ENCODE measurements at places on chromosomes 4 and X.
A peak's percentile ranks its signal among the peaks of the same experiment; 100 is the strongest.

DNA sequence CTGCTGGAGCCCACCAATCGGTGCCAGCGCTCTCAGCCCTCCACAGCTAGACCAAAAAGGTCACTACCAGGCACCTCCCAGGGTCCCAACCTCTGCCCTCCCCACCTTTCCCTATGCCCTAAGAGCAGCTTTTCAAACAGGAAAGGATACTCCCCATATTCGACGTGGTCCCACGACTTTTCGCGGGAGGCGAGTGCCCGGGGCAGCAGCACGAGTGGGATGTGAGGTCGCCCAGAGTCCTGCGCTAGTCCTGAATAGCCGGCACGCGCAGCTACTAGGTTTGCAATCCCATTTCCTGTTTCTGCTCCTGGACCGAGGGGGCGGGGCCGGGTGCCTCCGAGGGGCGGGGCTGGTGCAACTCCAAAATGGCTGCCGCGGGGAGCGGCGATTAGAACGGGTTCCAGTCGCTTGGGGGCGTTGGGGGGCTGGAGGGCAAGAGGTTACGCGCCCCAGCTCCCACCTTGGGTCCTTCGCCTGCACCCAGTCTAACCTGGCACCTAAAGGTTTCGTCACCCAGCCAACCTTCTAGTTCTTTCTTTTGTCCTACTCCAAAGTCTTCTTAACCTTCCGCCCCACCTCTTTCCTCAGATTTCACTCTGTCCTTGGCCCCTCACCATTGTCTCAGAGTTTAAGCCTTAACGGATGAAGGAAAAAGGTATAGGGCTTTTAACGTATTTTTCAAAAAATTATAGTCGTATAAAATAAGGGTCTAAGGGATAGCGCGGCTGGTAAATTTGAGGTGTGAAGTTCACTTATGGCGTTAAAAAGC is 85.0 kb upstream of the TENT5D start:
- no peak for DNase-seq

- no peak for DNase-seq
These were observed 98.4 kb downstream of the AREG start for GRCh38 chr4:74543231-74543781.

- DNase-seq: no peak
These were observed 29.9 kb downstream of the UPRT start for GRCh38 chrX:75303795-75304194.

GRCh38 chrX:23935106-23935505 is 27.3 kb downstream of the CXorf58 start:
- DNase-seq: no peak

DNA sequence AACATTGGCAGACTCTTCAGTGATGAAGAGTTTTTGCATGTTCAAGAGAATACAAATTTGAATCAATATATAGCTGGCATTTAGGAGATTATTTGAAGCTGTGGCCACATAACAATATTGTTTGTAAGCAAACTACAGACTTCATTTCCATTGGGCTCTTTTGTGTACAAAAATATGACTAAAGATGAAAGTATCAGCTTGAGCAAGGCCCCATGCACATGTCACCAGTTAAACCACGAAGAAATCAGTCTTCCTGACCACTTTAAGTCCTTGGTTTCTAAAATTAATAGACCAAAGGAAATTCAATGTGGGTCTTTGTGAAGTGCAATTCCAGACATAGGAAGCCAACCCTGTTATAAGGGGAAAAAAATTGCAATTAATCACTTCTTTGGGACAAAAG is 1664.6 kb upstream of the ADGRL3 start:
- no peak for DNase-seq

- DNase-seq: no peak
These were observed 14.9 kb upstream of the UBE2NL start for GRCh38 chrX:143869018-143869417.

- no peak for DNase-seq
These were observed 128.1 kb downstream of the MFAP3L start for GRCh38 chr4:169898095-169898494.

DNA sequence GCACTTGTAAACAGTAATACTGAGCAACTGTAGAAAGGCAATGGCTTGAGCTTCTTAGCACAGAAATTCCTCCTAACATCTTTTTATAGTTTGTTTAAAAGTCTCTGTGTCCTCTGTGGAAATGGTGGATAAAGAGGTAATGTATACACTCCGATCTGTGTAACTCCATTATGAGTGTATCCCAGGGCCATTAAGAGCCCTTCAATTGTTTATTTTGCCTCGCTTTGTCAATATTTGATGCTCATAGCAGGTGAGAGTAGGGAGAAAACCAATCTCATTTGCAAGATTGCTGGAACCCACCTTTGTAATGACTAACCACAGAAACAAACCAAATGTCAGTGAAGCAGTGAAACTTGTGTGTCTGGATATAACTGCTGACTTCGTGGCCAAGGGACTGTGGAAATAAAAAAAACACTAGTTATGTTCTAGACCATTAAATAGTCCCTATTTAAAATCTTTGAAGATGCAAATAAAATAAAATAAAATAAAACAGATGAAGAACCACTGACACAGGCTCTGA is 598.2 kb upstream of the BOD1L1 start:
- peak; percentile 8 for DNase-seq

DNA sequence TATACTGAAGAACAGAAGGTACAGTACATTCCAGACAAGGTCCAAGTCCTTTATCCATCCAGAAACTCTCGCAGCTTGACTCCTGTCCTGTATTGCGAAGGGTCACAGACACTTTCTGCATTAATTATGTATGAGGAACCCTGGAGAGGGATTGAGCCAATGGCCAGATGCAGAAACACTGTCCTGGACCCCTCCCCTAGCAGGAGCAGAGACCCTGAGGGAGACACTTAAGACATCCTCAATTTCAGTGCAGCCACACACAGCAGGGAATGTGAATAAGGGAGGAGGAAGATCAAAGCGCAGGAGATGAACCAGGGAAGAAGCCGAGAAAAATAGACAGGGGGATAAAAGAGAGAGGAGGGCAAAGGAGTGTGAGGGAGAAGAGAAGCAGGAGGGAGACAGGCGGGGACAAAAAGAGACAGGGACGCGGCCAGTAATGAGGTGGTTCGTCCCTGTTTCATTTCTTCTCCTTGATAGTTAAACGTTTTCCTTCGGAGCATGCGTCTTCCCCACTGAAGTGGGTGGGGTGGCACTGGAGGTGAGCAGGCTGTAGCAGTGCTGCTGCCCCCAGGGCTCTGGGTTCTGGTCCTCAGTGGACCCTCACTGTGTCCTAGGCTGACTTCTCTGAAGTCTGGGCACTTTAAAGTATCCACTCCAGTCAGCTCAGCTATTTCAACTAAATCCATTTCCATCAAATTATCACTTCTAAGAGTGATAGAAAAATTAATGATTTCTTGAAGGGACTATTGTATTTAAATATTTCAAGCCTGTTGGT is 356.4 kb upstream of the NOCT start:
- DNase-seq: no peak

DNA sequence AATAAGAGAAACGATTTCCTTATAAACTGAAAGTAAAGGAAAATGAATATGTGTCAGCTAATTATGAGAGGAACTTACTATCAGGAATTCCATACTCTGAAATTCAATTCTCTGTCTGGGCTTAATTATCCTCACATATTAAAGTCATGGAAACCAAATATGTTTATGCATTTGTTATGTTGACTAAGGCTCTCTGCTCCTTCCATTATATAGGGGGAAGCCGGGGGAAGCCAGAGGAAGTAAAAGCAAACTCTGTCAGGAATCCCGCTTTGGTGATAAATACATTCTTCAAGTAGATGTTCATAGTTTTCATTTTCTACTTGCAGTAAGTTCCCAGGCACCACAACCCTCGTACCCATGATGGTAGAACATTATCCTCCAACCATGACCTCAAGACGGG is 142.8 kb upstream of the VCX2 start:
- DNase-seq: no peak

GRCh38 chrX:9947131-9947794 is 19.9 kb upstream of the CLDN34 start:
- DNase-seq: no peak

- DNase-seq: no peak
These were observed 1060.5 kb upstream of the INTU start for GRCh38 chr4:126572264-126572663.

DNA sequence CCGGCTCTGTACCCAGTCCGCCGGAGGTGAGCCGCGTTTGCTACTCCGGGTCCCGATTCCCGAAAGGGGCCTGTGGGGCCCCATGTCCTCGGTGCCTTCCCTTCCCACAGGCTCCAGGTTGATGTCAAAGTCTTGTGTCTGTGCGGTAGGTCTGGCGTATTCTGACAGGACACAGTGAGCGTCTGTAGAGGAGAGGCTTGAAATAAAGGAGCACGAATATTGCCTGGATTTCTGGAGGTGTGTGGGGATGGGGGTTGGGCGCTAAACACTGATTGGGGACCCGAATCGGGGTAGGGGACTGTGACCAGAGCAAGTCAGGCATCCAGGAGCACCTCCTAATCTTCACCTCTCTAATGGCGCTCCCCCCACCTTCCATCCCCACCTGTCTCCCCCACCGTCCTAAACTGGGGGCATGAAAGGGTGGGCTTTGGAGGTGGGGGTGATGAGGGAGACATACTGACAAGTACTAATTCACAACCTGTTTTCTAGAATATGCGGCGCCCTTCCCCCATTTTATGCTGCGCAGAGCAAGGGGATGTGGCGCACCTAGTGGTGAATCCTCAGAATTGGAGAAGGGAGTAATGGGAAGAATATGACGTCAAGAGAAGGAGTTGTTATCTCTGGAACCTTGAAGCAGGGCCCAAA is 855 bp downstream of the GPRASP2 start:
- DNase-seq: peak; percentile 64

DNA sequence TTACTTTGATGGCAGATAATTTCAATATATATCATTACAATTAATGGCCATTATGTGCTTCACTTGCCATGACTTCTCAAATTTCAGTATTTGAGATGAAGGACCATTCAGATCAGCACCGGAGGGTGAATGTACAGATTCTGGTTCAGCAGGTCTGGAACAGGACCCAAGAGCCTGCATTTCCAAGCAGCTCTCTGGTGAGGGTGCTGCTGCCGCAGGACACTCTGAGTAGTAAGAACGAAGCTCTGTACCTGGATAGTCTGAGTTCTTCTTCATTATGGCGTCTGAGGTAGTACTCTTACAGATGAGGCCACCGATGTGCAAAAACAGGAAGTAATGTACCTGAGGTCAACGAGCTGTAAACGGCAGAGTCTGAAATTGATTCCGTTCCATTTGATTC is 228.2 kb downstream of the FBXW7 start:
- DNase-seq: peak; percentile 64

- DNase-seq: no peak
These were observed 14.4 kb upstream of the ASMTL start for GRCh38 chrX:1466971-1467561.

- DNase-seq: peak; percentile 22
These were observed 421.9 kb upstream of the TENM3 start for GRCh38 chr4:181821039-181822004.

DNA sequence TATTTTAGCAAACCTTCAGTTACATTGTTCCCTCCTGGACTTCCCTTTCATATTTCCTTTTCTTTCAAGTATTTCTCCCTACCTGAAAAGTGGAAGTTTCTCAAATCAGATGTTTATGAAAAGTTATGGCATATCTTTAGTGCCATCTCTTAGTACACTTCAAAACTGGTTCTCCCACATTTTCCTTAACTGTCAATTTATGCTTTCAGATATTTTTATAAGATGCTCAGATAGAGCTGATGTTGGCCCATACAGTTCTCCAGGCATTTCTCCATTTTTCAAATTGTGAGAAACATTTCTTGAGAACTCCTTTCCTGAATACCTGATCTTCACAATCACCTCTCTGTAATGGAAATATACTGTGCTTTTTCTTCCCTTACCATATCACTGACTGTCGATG is 32.5 kb upstream of the AP1AR start:
- no peak for DNase-seq

DNA sequence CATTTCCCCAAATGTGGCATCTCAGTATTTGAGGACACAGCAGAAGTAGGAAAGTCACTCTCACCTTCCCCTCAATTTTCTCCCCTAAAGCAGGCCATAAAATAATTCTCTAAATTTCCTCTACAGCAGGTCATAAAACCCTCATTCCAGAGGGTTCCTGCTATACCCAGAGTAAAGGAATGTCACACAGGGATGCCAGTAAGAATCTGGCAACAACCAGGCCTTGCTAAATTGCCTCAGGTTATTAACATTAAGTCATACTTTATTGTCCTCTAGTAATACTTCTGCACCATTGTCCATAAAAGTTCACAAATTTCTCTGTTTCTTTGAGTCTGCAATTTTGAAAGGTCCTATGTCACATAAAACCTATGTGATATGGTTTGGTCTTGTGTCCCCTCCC is 685.7 kb upstream of the SLIT2 start:
- no peak for DNase-seq

GRCh38 chrX:119853444-119853843 is 681 bp upstream of the UPF3B start:
- DNase-seq: peak; percentile 23

GRCh38 chr4:128461291-128462102 is 173.9 kb upstream of the PGRMC2 start:
- DNase-seq: no peak

DNA sequence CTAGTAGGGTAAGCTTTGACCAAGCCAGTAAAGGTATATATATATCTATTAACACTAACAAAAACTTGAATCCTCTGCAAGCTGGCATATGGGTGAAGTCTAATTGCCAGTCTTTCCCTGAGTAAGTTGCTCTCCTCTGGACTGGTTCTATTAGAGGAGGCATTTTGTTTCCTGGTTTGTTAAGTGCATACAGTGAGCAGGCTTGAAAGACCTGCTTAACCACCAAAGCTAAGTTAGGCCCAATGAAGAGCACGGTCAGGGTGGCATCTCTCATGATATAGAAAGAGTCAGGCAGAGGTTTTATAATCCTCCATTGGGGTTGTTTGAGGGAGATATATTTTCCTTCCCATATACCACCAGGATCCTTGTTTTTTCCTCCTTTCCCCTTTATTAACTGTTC is 9.6 kb upstream of the AREG start:
- no peak for DNase-seq

GRCh38 chr4:124691801-124692200 is 20.7 kb downstream of the ANKRD50 start:
- no peak for DNase-seq

DNA sequence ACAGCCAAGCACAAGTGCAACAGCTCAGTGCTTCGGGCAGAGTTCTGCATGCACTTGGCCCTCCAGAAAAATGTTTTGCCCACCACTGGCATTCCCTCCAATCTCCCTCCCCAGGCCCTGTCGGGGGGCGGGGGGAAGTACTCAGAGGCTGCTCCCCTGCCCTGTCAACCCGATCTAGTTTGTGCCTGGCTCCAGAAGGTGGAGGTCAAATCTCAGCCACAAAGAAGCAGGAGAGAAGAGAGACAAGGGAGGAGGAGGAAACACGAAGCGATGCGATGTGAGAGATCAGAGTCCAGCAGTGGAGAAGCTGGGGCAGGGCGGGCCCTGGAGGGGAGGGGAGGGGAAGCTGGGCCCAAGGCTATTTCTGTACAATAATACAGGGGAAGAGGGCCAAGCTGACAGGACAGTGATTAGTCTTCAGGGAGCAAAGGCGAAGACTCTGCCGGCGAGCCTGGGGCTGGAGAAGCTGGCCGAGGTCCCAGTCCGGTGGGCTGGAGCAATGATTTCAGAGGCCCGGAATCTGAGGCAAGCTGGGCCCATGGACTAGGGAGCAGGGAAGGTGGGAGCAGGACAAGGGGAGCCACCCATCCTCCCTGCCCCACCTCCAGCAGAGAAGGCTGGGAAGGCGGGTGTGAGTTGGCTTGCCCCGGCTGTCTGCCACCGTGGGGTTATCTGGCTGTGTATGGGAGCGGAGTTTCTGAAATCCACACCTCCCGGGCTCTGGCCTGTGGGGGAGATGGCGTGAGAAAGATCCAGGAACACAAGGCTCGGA is 167.1 kb downstream of the EFNB1 start:
- no peak for DNase-seq

- no peak for DNase-seq
These were observed 75.2 kb downstream of the PSAPL1 start for GRCh38 chr4:7359400-7360062.

GRCh38 chr4:161247831-161248230 is 916.0 kb downstream of the FSTL5 start:
- DNase-seq: no peak

Measured in NCI-H526 (cell line).